ENCODE measurements at places on chromosomes 7 and 10. TPM values are rescaled to one million over a fixed set of nuclear protein-coding genes. Genes with fewer than 3 reads are reported as not detected.

BAIAP2L1 gene
- total RNA-seq, result 8.6 TPM

GRCh38 chr7:115879171-115879570, 151.4 kb downstream of the TFEC start:
- DNase-seq, result no peak
- no peaks in the 10 kb centered on the region for H3K36me3 ChIP-seq
- H3K4me3 ChIP-seq, result no peak overlapping the region
- H3K27me3 ChIP-seq, result no peaks in the 10 kb centered on the region

ABCA13 gene
- 1.0 TPM for total RNA-seq

DNA sequence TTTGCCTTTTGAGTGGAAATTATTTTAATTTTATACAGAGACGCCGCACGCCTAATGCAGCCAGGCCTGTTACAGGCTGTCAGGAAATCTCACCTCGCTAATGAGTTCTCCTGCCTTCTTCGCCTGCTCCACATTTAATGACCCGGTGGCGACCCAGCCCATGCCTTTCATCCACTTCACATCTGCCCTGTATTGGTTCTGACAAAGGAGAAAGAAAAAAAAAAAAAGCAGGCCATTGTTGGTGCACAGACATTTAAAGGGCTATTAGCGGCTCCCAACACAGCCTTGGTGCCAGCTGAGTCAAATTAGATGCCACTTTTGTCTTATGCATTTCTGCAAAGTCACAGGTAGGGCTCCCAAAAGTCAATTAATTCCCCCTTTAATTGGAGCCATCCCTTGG, 43.3 kb downstream of the NRAP start:
- H3K4me1 ChIP-seq, result peaks cover 2% of the 10 kb centered on the region
- H3K27me3 ChIP-seq, result no peaks in the 10 kb centered on the region
- no peaks in the 10 kb centered on the region for H3K36me3 ChIP-seq
- no peak overlapping the region for H3K27ac ChIP-seq
- H3K4me3 ChIP-seq, result no peak overlapping the region

STK31 gene
- total RNA-seq, result 0.59 TPM

- no peaks in the 10 kb centered on the region for H3K27me3 ChIP-seq
- H3K27ac ChIP-seq, result no peak overlapping the region
- H3K4me3 ChIP-seq, result no peak overlapping the region
- DNase-seq, result no peak
- H3K36me3 ChIP-seq, result no peaks in the 10 kb centered on the region
- H3K4me1 ChIP-seq, result no peaks in the 10 kb centered on the region
Measured at GRCh38 chr7:92231-92674, 100.1 kb upstream of the FAM20C start.

DNA sequence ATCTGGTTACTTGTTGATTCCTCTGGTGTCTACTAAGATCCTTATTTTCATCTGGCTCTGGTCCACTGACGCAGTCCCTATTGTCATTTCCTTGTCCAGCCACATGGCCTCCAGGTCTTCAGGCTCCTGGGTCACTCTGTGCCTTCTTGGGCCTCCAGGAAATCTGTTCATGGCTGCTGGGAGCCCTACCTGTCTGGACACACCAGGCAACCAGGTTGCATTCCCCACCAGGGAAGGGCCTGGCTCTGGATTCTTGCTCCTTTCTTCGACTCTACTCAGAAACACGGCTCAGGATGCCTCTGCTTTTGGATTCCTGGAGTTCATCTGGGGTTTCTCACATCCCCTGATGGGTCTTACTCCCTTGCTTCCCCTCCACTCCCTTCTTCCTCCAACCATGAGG, 8.0 kb upstream of the PPIF start:
- peaks cover 69% of the 10 kb centered on the region for H3K4me1 ChIP-seq
- no peak overlapping the region for H3K4me3 ChIP-seq
- no peaks in the 10 kb centered on the region for H3K36me3 ChIP-seq
- DNase-seq, result no peak

AUTS2 gene
- 4.9 TPM for total RNA-seq

GRCh38 chr10:287814-288213, 152.6 kb downstream of the ZMYND11 start:
- no peak overlapping the region for H3K27ac ChIP-seq
- no peaks in the 10 kb centered on the region for H3K27me3 ChIP-seq
- H3K4me1 ChIP-seq, result no peaks in the 10 kb centered on the region
- H3K4me3 ChIP-seq, result no peak overlapping the region

DNA sequence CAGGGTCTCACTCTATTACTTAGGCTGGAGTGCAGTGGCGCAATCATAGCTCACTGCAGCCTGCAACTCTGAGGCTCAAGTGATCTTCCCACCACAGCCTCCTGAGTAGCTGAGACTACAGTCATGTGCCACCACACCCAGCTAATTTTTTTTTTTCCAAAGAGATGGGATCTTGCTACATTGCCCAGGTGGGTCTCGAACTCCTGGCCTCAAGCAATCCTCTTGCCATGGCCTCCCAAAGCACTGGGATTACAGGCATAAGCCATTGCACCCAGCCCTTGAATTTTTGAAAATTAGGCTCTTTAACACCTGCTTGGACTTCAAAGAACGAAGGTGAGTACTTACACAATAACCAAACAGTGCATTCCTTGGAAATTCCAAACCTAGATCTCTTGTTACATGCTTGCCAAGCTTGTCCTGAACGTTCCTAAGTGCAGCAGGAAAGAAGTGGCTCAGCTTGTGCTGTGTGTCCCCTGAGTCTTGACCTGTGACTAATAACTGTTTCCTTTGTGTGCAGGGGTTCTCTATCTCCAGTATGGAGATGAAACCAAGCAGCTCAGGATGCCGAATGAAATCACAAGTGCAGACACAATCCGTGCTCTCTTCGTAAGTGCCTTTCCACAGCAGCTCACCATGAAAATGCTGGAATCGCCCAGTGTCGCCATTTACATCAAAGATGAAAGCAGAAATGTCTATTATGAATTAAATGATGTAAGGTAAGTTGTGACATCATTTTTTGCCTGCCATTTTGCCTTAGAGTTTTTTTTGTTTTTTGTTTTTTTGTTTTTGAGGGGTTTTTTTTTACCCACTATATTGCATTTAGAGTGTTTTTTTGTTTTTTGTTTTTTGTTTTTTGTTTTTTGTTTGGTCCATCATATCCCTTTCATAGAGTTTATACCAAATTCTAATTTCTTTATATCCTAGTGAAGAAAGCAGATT, 223.8 kb downstream of the KIAA1217 start:
- H3K4me3 ChIP-seq, result no peak overlapping the region
- no peaks in the 10 kb centered on the region for H3K27me3 ChIP-seq
- peaks cover 2% of the 10 kb centered on the region for H3K36me3 ChIP-seq

DNA sequence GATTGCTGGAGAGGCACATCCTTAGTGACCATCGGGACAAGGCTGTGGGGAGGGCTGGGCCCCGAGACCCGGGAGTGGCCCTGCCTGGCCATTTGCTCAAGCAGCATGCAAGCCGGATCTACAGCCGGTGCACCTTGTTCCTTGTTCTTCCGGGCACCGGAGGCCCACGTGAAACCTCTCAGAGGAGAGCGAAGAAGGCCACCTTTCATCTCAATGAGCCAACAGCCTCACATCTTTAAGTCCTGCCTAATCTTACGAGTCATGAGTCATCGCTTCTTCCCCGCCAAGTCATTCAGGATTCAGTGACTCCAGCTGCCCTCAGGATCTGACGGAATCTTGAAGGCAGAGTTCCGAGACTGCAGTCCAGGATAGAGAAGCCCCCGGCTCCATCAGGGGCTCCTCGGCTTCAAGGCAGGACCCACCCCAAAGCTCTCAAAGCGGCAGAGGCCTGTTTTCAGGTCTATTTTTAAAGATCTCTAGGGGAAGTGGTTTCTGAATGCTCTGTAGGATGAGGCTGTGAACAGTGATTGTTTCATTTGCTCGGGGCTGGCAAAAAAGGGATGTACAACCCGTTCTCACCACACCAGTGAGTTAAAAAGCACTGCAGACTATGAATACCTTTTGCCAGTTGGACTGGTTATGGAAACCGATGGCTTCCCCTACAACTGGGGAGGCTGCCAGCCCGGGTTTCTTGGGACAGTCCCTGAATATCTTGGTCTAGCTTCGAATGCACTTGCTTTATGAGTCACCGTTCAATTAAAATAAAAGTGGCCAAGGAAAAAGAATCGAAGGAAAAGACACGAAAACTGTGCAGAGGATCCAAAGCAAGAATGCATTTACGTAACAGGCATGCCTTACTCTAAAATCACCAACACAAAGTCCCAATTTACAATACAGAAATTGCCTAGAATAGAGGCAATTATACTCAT, 57.2 kb upstream of the ECHDC3 start:
- H3K4me3 ChIP-seq, result no peak overlapping the region
- H3K27me3 ChIP-seq, result no peaks in the 10 kb centered on the region
- DNase-seq, result no peak
- no peaks in the 10 kb centered on the region for H3K36me3 ChIP-seq

DNA sequence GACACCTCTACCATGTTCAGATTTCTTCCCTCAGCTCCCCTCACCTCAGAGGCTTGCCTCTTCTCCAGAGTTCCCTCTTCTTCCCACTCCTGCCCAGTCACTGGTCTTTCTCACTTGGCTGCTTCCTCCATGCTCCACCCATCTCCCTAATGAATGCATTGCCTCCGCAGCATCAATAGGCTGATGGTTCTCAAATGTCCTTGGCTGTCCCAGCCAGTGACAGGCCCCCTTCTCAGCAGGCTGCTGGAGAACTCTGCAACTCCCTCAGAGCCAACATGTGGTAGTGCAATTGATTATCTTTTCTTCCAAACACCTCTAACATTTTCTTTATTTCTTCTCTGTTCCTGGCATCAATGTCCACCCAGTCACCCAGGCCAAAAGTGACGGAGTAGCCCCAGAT, 218.2 kb downstream of the RELN start:
- no peak overlapping the region for H3K4me3 ChIP-seq
- no peak for DNase-seq
- H3K36me3 ChIP-seq, result no peaks in the 10 kb centered on the region
- no peaks in the 10 kb centered on the region for H3K27me3 ChIP-seq
- no peaks in the 10 kb centered on the region for H3K4me1 ChIP-seq

GRCh38 chr10:32210306-32211045, 136.5 kb downstream of the EPC1 start:
- H3K4me1 ChIP-seq, result no peaks in the 10 kb centered on the region
- H3K27ac ChIP-seq, result no peak overlapping the region
- peaks cover 3% of the 10 kb centered on the region for H3K27me3 ChIP-seq

DNA sequence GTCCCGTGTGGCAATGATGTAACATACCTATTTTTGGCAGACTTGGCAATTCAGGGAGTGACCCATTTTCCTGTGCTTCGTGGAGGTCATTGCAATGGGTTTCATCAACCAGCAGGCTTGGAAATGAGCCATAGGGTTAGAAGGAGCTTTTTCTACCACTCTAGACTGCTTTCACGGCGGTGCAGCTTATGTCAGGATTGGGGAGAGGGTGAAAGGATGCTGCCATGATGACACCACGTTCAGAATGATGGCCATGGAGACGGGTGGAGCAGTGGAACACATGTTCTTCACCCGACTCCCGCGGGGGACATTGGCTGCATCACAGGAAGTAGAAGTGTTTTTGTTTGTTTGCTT, 220.2 kb downstream of the EMX2 start:
- no peak for DNase-seq
- H3K27me3 ChIP-seq, result no peaks in the 10 kb centered on the region
- H3K4me1 ChIP-seq, result no peaks in the 10 kb centered on the region
- no peak overlapping the region for H3K27ac ChIP-seq

- H3K27me3 ChIP-seq, result no peaks in the 10 kb centered on the region
- no peak overlapping the region for H3K4me3 ChIP-seq
- H3K4me1 ChIP-seq, result no peaks in the 10 kb centered on the region
- no peak for DNase-seq
- no peaks in the 10 kb centered on the region for H3K36me3 ChIP-seq
Measured at GRCh38 chr7:40279991-40280390, 145.2 kb downstream of the SUGCT start.
